Activated CD4-positive, alpha-beta memory T cell treated with anti-CD3 and anti-CD28 coated beads for 36 hours (primary cell): ENCODE measurements at places on chromosomes 3 and 15. TPM values are rescaled to one million over a fixed set of nuclear protein-coding genes. Genes with fewer than 3 reads are reported as not detected.

The CFAP44 gene
- total RNA-seq: 2.9 TPM

The SHF gene
- 11.8 TPM for total RNA-seq

The WDR82 gene
- total RNA-seq: 111 TPM

The EIF4A2 gene
- 393 TPM for total RNA-seq

The CACNA2D2 gene
- total RNA-seq: 0.63 TPM

The NR1I2 gene
- 0.39 TPM for total RNA-seq

The CLRN1 gene
- total RNA-seq: not detected

The AADAC gene
- not detected for total RNA-seq

GRCh38 chr3:96844204-96844514 lies 29.8 kb downstream of the EPHA6 start:
- no peaks in the 10 kb centered on the region for H3K36me3 ChIP-seq
- no peak overlapping the region for H3K27ac ChIP-seq
- DNase-seq: no peak
- no peak overlapping the region for H3K4me3 ChIP-seq

- H3K36me3 ChIP-seq: no peaks in the 10 kb centered on the region
- no peak overlapping the region for H3K27ac ChIP-seq
- peaks cover 11% of the 10 kb centered on the region for H3K27me3 ChIP-seq
- no peak overlapping the region for H3K4me3 ChIP-seq
- no peaks in the 10 kb centered on the region for H3K4me1 ChIP-seq
- no peak for DNase-seq
Observed at GRCh38 chr15:59933607-59934006, 70.5 kb upstream of the FOXB1 start.

- no peak for DNase-seq
- H3K4me3 ChIP-seq: no peak overlapping the region
- H3K27ac ChIP-seq: no peak overlapping the region
- H3K4me1 ChIP-seq: no peaks in the 10 kb centered on the region
- H3K36me3 ChIP-seq: no peaks in the 10 kb centered on the region
Observed at GRCh38 chr3:160106905-160107861, 118.0 kb upstream of the C3orf80 start.

GRCh38 chr3:181488536-181488935 lies 223.2 kb upstream of the SOX2 start:
- no peak overlapping the region for H3K4me3 ChIP-seq
- no peak overlapping the region for H3K27ac ChIP-seq
- no peaks in the 10 kb centered on the region for H3K27me3 ChIP-seq
- no peaks in the 10 kb centered on the region for H3K36me3 ChIP-seq
- DNase-seq: no peak

- peaks cover 4% of the 10 kb centered on the region for H3K4me1 ChIP-seq
- no peak overlapping the region for H3K4me3 ChIP-seq
- H3K27ac ChIP-seq: no peak overlapping the region
- no peak for DNase-seq
Observed at GRCh38 chr15:88513195-88513594, 33.3 kb downstream of the DET1 start.

DNA sequence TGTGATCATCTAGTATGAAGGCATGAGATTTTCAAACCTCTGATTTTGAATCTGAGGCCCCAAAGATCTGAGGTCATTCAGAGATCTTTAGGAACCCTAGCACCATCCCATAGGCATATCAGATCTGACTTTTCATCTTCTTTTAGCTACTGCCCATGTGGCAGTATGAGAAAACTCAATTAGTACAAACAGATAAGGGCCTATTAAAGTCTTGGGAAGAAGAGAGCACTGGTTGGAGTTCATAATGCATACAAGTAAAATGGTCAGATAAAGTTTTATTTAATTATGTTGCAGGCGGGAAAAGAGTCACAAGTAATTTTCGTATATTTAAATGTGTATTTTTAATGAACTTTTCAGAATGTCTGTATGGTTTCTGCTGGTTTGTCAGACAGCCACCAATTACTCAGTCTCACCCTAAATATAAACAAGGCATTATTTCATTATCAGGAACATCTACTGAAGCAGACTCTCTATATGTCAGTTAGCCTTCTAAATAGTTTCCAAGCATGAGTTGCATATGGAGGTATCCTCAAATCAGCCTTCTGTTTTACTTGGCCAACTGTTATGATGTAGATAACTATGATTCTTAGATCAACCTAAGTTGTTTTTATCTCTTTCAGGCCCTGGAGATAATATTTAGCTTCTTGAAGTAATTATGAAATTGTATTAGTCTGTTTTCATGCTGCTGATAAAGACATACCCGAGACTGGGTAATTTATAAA lies 340.3 kb upstream of the TBC1D5 start:
- peaks cover 12% of the 10 kb centered on the region for H3K27me3 ChIP-seq
- no peak overlapping the region for H3K27ac ChIP-seq
- H3K4me3 ChIP-seq: no peak overlapping the region
- no peaks in the 10 kb centered on the region for H3K36me3 ChIP-seq
- no peaks in the 10 kb centered on the region for H3K4me1 ChIP-seq
- DNase-seq: no peak

GRCh38 chr3:125638799-125639198 lies 43.5 kb upstream of the OSBPL11 start:
- no peak overlapping the region for H3K4me3 ChIP-seq
- H3K36me3 ChIP-seq: no peaks in the 10 kb centered on the region
- no peak for DNase-seq
- H3K4me1 ChIP-seq: no peaks in the 10 kb centered on the region

GRCh38 chr15:36612063-36612788 lies 32.8 kb downstream of the CDIN1 start:
- no peak overlapping the region for H3K4me3 ChIP-seq
- no peaks in the 10 kb centered on the region for H3K4me1 ChIP-seq
- no peak overlapping the region for H3K27ac ChIP-seq
- no peaks in the 10 kb centered on the region for H3K27me3 ChIP-seq

GRCh38 chr15:80041494-80042253 lies 17.8 kb upstream of the ZFAND6 start:
- no peak for DNase-seq
- no peaks in the 10 kb centered on the region for H3K27me3 ChIP-seq
- H3K36me3 ChIP-seq: no peaks in the 10 kb centered on the region
- no peak overlapping the region for H3K27ac ChIP-seq
- no peaks in the 10 kb centered on the region for H3K4me1 ChIP-seq

GRCh38 chr3:120147072-120147871 lies 53.0 kb upstream of the GSK3B start:
- no peaks in the 10 kb centered on the region for H3K27me3 ChIP-seq
- H3K4me3 ChIP-seq: no peak overlapping the region
- no peaks in the 10 kb centered on the region for H3K36me3 ChIP-seq
- H3K4me1 ChIP-seq: peaks cover 18% of the 10 kb centered on the region

DNA sequence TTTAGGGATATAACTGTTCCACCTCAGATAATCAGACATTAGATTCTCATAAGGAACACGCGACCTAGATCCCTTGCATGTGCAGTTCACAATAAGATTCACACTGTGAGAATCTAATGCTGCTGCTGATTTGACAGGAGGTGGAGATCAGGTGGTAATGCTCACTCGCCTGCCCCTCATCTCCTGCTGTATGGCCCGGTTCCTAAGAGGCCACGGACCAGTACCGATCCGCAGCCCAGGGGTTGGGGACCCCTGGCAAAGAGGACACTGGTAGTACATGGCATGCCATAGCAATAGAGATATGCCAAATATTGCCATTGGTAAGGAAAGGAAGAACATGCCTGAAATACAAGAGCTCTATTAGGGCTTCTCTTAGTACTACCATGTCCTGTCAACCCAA lies 59.7 kb downstream of the LSM3 start:
- peaks cover 13% of the 10 kb centered on the region for H3K27me3 ChIP-seq
- no peak overlapping the region for H3K27ac ChIP-seq
- peaks cover 4% of the 10 kb centered on the region for H3K4me1 ChIP-seq
- DNase-seq: no peak
- H3K36me3 ChIP-seq: peaks cover 4% of the 10 kb centered on the region

DNA sequence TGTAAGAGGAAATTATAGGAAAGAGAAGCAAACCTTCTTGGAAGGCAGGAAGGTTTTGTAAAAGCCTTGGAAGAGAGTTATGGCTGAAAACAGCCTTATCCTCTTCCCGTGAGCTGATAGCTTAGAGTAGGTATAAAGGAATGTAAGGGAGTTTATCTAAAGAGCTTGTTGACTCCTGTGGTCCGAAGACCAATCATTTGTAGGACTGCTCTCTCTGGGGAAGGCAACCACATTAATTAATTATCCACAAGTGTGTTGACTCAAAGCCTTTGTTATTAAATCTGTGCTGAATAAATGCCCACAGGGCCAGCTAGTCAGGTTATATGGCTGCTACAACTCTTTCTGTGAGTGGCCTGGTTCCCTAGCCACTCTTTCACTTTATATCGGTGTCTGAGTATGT lies 452.1 kb upstream of the RASGRP1 start:
- H3K27ac ChIP-seq: no peak overlapping the region
- no peaks in the 10 kb centered on the region for H3K36me3 ChIP-seq
- H3K27me3 ChIP-seq: peaks cover 1% of the 10 kb centered on the region
- H3K4me3 ChIP-seq: no peak overlapping the region

GRCh38 chr3:53219895-53220483 lies 35.8 kb downstream of the TKT start:
- peaks cover 6% of the 10 kb centered on the region for H3K36me3 ChIP-seq
- DNase-seq: peak; percentile 91
- no peak overlapping the region for H3K4me3 ChIP-seq
- no peak overlapping the region for H3K27ac ChIP-seq
- no peaks in the 10 kb centered on the region for H3K4me1 ChIP-seq

GRCh38 chr3:23712656-23713559 lies 92.8 kb upstream of the UBE2E1 start:
- H3K4me1 ChIP-seq: no peaks in the 10 kb centered on the region
- no peak overlapping the region for H3K4me3 ChIP-seq
- DNase-seq: no peak

DNA sequence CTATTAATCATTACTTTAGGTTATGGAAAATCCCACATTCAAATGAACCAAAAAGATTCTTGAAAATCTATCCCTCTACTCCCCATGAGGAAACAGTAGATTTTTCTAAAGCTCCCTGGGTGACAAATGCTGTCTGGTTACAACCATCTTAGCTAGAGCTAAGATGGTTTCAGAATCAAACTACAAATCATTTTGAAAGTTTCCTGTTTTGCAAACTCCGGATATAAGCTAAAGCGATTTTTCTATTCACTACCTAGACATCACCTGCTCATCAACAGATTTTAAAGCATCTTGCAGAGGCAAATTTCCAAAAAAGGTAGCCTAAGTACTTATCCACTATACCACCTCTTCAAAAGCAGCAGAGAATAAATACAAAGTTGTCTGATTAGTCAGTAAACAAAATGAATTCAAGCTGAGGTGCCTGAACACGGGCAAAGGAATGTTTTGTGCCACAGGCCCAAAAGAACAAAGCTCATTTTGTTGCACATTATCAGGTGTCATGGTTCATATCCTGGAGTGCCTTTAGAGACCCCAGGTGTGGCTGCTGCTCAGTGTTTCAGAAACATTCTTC lies 204.9 kb downstream of the TNIK start:
- no peak for DNase-seq
- peak overlapping the region; percentile 54 for H3K4me3 ChIP-seq
- H3K27me3 ChIP-seq: no peaks in the 10 kb centered on the region

GRCh38 chr15:35306361-35306981 lies 221.4 kb upstream of the NANOGP8 start:
- no peaks in the 10 kb centered on the region for H3K4me1 ChIP-seq
- no peaks in the 10 kb centered on the region for H3K27me3 ChIP-seq
- no peak for DNase-seq
- H3K4me3 ChIP-seq: no peak overlapping the region
- H3K36me3 ChIP-seq: no peaks in the 10 kb centered on the region

DNA sequence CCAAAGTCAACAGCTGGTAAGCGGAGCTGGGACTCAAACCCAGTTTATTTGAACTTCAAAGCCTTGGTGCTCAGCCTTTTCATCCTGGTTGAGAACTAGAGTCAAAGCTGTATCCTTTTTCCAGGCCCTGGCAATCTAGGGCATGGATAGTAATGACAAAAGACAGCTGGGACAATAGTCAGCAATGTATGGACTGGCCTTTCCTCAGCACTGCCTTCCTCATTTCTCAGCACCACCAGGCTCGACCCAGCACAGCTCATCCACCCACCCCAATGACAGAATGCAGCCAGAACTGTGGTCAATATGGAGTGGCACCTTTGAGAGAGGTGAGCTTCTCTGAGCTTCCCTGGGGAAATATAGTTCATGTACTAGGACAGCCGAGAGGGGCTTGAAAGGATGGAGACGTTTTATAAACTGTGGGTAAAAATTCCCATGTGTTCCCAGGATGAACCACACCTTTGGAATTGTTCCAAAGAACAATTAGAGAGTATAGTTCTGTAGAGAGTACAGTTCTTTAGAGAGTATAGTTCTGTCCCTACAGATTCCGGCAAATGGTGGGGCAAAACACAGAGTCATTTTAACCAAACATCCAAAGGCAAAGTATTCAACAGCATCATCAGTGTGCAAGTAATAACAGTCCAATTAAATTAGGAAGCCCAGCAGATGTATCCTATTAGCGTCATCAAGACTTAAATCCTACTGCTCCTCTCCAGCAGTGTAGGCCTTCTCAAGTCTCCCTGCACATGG lies 30.2 kb upstream of the IREB2 start:
- H3K27me3 ChIP-seq: peaks cover 4% of the 10 kb centered on the region
- no peaks in the 10 kb centered on the region for H3K4me1 ChIP-seq
- H3K4me3 ChIP-seq: no peak overlapping the region
- DNase-seq: no peak
- H3K36me3 ChIP-seq: no peaks in the 10 kb centered on the region

- no peaks in the 10 kb centered on the region for H3K27me3 ChIP-seq
- no peak for DNase-seq
- H3K4me3 ChIP-seq: no peak overlapping the region
- no peaks in the 10 kb centered on the region for H3K36me3 ChIP-seq
- no peaks in the 10 kb centered on the region for H3K4me1 ChIP-seq
Observed at GRCh38 chr15:87500240-87500639, 756.3 kb downstream of the NTRK3 start.

DNA sequence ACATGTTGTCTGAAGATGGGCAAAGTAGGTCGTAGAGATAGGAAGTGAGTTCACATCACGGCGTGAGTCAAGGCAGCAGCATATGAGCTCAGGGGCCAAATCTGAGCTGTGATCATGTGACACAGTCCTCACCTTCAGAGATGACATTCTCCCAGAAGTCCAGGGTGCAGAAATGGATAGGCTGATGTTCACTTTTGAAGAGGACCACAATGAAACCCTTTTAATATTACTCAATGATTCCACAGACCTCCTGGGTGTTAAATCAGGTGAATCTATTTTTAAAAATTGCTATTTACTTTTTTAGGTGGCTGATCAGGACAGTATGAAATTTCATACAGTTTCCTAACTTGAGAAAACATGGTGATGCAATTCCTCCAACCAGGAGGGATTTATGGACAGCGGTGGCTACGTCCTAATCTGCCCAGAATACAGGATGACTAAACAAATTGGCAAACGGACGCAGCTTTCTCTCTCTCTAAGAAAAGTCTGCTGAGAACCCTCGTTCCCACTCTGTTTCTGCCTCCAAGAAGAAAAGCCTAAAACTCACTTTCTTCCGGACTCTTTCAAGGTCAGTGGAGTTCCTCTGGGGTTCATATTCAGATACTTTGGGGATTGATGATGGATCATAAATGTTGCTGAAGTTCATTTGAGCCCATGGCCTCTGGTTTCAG lies 34.4 kb downstream of the B3GNT5 start:
- H3K27me3 ChIP-seq: no peaks in the 10 kb centered on the region
- H3K4me3 ChIP-seq: no peak overlapping the region
- H3K27ac ChIP-seq: peak overlapping the region; percentile 98
- peaks cover 39% of the 10 kb centered on the region for H3K4me1 ChIP-seq
